ENCODE measurements at places on chromosomes 5 and 9.
A peak's percentile ranks its signal among the peaks of the same experiment; 100 is the strongest.

GRCh38 chr9:111983484-111983908 lies 86.9 kb downstream of the UGCG start:
- no peak for DNase-seq

GRCh38 chr5:101429241-101429640 lies 526.2 kb upstream of the ST8SIA4 start:
- DNase-seq, result no peak

DNA sequence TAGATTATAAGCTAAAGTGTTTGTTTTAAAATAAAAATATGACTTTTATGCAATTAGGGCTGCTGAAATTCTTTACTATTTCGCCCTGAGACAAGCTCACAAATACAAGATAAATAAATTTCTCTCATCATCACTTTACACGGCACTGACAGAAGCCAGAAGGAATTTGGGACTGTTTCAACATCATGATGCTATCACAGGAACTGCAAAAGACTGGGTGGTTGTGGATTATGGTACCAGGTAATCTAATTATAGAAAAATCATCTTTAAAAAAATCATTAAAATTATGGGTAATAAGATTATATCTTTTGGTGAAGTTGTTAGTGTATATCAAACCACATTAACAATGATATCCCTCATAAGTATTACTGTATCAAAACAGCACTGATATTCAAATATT lies 95.0 kb downstream of the MAN2A1 start:
- no peak for DNase-seq

- no peak for DNase-seq
Measured at GRCh38 chr9:36136894-36137391, 410 bp downstream of the GLIPR2 start.

GRCh38 chr5:92560698-92561401 lies 1020.2 kb downstream of the NR2F1-AS1 start:
- DNase-seq, result peak; percentile 78

DNA sequence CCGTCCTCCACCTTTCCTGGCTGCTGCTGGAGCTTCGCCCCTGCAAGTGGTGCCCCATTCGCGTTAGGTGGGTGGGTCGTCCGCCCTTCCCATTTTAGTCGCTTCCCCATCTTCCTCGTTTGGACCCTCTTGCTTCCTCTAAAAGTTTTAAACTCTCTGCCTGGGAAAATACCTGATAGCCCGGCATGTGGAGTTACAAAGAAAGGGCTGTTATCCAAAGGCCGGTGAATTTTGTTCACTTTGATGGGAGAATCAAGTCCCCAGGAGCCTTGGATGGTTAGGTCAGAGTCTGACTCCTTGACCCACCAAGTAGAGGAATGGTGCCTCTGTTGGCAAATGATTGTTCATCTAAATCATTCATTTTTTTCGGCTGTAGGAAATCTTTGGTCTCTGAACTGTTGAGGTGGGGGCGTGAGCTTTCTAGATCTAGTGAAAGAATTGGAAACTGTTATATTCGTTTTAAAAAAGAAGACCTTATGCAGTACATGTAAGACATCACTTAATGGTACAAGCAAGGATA lies 29.5 kb upstream of the APC start:
- no peak for DNase-seq

DNA sequence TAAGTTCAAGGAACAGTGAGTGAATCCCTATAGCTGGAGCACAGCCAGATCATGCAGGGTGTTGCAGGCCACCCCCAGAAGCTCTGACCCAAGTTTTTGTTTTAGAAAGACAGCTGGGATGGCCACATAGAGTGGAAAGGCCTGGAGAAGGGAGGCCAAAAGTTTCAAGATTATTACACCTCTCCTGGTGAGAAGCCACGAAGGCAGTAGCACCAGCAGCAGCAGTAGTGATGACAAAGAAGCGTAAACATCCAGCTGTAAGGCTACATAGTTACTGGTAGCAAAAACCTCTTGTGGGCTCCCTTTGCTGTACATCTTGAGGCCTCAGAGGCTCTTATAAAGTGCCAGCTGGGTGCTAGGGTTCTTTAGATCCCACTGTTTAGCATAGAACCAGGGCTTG lies 11.8 kb downstream of the ADAMTSL1 start:
- DNase-seq, result no peak

GRCh38 chr9:100307080-100307479 lies 45.7 kb downstream of the TEX10 start:
- no peak for DNase-seq

DNA sequence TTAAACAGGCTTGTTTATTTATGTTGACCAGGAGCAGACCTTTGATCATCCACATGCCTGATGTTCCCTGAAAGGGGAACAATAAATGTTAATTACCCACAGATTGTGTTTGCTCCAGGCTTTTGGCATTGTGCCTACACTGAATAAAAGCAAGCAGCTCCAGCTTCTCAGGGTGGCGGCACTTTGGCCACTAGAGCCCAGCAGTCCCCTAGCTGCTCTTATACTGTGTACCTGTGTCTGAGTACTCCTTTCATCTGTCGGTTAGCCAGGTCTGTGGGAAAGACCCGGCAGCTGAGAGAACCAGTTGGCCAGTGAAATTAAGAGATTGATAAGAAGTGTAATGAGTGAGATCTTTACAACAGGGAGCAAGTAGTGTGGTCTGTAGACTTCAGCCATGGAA lies 254.8 kb upstream of the FTMT start:
- no peak for DNase-seq

- DNase-seq, result no peak
Measured at GRCh38 chr5:131245312-131245711, 18.5 kb upstream of the CDC42SE2 start.

DNA sequence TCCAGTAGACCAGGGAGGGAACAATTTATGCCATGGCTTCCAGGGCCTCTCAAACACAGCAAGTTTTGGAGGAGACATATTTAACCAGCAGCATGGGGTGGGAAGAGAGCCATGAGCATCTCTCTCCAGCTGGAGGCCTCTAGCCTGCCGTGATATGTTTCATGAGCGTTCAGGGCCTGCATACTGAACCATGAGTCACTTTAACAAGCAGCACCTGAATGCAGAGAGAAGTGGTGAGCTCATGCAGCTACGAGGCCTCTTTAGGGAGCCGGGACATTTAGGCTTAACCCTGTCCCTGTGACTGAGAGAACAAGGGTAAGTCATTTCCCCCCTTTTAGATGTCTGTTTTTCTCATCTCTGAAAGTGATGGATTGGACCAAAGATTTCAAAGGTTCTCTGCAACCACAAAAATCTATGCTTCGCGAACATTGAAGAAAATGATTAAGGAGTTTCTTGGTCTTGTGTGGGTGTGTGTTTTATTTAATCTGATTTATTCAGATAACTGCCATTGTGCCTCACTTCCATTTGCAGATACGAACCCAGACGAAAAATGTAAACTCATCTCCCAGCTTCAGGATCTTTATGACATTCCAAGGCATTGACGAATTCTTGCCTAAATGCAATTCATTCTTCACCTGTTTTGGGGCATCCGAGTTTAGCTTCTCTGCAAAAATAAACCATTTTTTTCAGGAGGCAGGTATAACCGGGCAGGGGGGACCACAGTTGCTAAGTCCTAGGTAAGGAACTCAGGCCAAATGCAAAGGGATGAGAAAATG lies 157.0 kb downstream of the GABBR2 start:
- DNase-seq, result no peak

GRCh38 chr5:59622848-59623247 lies 270.7 kb downstream of the PDE4D start:
- DNase-seq, result no peak

DNA sequence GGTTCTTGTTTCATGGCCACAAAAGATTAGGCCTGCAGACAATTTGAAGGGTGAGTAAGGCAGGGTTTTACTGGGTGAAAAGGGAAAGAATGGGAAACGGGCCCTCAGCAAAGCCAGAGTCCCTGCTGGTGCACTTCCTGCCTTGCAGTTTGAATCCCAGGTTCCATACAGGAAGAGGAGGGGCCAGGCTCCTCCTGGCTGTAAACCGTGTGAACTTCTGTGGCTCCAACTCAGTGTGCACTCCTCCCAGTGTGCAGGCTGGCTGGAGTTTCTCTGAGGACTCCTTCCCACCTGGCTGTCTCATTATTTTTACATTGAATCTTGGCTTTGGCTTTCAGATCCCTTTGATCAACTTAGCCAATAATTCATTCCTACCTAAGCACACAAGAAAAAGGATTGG lies 367.1 kb upstream of the KLF4 start:
- no peak for DNase-seq

DNA sequence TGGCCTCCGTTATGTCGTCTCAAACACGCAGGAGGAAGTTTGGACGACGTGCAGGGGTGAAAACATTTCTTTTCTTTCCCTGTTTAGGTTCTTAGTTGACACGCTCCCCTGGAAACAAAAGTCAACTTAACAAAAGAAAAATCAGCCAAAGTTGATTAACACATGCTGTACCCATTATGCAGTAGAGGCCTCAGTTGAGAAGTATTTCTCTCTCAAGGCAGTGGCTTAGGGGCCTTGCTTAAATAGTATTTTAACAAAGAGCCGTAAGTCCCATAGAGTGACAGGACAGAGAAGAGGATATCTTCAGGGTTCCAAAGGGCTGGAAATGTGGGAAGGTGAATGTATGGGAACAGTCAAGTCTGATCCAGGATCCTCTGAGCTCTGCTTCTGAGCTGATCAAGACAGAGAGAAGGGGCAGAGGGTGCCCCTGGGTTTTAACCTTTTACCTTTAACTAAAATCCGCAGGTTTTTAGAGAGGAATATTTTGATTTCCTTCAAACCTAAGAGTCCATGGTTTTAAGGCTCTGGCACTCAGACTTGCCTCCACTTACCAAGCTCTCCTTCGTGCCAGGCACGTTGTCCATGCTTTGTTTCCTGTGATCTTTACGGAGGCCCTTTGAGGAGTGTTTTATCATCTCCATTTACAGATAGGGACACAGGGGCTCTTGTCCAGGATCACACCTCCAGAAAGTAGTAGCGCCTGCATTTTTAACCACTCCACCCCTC lies 629 bp upstream of the CD74 start:
- no peak for DNase-seq

GRCh38 chr5:138188626-138189025 lies 9.7 kb downstream of the KIF20A start:
- DNase-seq, result no peak

DNA sequence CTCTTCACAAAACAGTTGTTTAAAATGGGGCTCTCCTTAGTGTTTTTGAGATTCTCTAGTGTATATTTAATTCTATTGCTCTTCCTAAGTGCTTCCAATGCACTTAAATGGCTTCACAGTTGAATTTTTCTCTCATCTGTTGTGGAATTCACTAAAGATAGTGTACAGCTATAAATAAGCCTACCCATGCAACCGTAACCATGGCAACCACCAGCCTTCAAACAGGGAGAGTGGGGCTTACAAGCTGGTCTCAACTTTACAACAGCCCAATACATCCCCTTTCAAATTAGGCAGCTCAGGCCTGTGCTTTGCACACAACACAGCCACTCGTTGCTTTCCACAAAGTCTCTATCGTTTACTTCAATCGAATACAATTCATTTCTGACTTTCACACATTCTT lies 144.0 kb upstream of the PLPPR1 start:
- no peak for DNase-seq

- no peak for DNase-seq
Measured at GRCh38 chr5:32329395-32329834, 16.7 kb upstream of the MTMR12 start.

DNA sequence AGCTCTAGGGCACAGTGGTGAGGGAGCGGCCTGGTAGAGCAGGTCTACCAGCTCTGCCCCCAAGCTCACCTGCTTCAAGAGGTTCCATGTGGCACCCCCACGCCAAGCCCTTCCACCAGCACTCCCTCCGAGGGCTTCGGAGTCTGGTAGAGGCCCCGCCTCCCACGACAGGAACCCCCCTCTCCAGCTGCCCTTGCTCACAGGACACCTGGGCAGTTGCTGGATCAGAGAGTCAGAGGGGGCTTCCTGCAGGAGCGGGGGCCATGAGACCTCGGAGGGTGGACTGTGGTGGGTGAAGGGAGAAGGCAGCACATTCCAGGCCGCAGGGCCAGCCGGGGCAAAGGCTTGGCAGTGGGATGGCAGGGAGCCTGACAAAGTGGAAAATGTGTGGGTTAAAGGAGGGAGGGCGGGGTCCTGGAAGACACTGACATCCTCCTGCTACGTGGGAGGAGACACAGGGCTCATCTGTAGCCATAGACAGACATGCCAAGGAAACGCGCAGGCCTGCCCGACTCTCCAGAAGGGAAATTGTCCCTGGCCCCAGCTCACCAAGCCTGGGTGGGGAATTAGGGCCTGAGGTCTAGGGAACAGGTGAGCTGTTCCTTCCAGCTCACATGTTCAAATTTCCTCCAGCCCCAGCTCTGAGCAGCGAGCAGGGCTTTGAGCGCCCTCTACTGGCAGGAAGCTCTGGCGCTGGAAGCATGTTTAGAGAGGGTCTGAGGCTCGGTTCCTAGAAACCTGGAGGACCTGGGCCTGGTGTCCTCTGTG lies 74.2 kb downstream of the NTNG2 start:
- peak; percentile 37 for DNase-seq

GRCh38 chr5:102624405-102624804 lies 125.6 kb upstream of the SLCO6A1 start:
- DNase-seq, result peak; percentile 73

GRCh38 chr5:113115061-113115460 lies 138.5 kb downstream of the DCP2 start:
- no peak for DNase-seq

DNA sequence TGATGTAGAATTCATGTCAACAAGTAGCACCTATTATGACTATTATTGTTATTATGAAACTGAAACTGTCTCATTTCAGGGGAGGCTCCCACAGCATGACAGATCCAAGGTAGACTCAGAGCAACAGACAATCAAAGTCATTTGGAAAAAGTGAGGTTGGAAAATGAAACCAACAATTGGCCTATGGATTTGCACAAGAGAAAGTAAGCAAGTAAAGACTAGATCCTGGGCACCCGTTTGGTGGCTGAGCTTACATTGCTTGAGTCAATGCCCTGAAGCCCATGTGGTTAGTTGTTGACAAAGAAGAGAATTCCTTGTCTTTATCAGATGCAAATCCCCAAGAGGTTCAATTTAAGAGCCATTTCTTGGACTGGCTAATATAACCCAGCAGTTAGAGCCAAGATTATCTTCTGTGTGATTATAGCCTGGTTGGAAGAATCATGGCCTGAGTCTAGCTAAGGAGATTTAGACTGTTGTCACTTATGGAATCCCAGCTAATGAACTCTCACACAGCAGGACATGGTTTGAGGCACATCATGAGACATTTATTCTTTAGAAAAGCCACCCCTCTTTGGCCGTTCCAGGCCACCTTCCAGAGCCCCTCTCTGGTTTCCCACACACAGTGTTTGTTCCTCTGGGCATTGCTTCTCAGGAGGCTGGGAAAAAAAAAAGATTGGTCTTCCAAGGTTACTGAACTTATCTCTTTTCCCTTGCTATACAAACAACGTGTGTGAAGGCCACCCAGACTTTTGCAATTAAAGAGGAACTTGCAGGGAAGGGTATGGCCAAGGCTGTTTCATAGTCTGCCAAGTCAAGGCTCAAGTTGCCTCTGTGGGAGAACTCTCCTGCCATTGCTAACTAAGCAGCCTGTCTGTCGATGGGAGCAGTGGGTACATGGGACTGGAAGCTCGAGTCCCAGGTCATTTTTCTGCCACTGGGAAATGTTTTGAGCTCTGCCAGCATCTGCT lies 399.5 kb downstream of the ENC1 start:
- DNase-seq, result no peak

GRCh38 chr5:175658299-175659145 lies 651 bp downstream of the HRH2 start:
- DNase-seq, result no peak

GRCh38 chr5:123359454-123360200 lies 63.6 kb downstream of the CEP120 start:
- DNase-seq, result no peak

Measured in DMS79 (cell line).